ENCODE measurements at places on chromosomes 11 and 22. TPM values are rescaled to one million over a fixed set of nuclear protein-coding genes. Genes with fewer than 3 reads are reported as not detected.

The DRICH1 gene
- total RNA-seq, result 0.09 TPM

The OR2AT4 gene
- not detected for total RNA-seq

The OR2AG1 gene
- total RNA-seq, result not detected

The JAML gene
- 0.19 TPM for total RNA-seq

The TRIM21 gene
- 24.7 TPM for total RNA-seq

The DNAJB7 gene
- total RNA-seq, result not detected

The APOBEC3F gene
- 5.2 TPM for total RNA-seq

The FOSL1 gene
- total RNA-seq, result 7.4 TPM

The POU2AF3 gene
- not detected for total RNA-seq

The FOLH1 gene
- 0.85 TPM for total RNA-seq

The CAPN5 gene
- total RNA-seq, result 15.7 TPM

The SLC22A8 gene
- not detected for total RNA-seq

The TSPAN32 gene
- not detected for total RNA-seq

The PICALM gene
- total RNA-seq, result 301 TPM

The OR9G4 gene
- not detected for total RNA-seq

The DCHS1 gene
- total RNA-seq, result 41.8 TPM

The OR52I1 gene
- not detected for total RNA-seq

The C11orf97 gene
- not detected for total RNA-seq

The NDUFS3 gene
- total RNA-seq, result 85.6 TPM
